ENCODE measurements at places on chromosomes 2 and 18. TPM values are rescaled to one million over a fixed set of nuclear protein-coding genes. Genes with fewer than 3 reads are reported as not detected.
A peak's percentile ranks its signal among the peaks of the same experiment; 100 is the strongest.

DNA sequence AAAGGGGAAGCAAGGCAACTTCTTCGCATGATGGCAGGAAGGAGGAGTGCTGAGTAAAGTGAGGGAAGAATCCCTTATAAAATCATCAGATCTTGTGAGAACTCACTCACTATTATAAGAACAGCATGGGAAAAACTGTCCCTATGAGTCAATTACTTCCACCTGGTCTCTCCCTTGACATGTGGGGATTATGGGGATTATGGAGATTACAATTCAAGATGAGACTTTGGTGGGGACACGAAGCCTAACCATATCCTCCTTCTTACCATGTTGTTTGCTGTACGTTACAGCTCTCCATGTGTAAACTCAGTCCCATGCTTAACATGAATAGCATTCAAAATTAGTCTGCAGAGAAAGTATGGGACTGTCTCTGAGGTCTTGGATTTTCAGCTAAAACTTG, 1096.8 kb upstream of the ACVR2A start:
- no peak for DNase-seq
- H3K4me3 ChIP-seq = no peak overlapping the region
- H3K4me1 ChIP-seq = no peaks in the 10 kb centered on the region
- no peak overlapping the region for H3K27ac ChIP-seq
- H3K36me3 ChIP-seq = no peaks in the 10 kb centered on the region

The TLX2 gene
- 0.12 TPM for total RNA-seq

The EVA1A gene
- total RNA-seq = not detected

DNA sequence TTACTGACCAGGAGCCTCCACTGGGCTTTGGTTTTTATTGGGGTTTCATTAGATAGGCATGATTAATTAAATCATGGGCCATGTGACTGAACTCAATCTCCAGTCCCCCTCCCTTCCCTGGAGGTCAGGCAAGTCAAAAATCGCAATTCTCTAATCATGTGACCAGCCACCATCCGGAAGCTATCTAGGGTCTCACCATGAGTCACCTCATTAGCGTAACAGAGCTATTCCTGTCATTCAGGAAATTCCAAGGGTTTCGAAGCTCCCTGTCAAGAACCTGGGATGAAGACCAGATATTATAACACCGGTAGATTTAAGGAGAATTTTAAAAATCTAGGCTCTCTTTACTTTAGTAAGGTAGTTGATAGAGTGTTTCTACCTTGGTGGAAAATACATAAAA, 180.3 kb upstream of the TCF4 start:
- no peak overlapping the region for H3K27ac ChIP-seq
- no peaks in the 10 kb centered on the region for H3K36me3 ChIP-seq
- no peak overlapping the region for H3K4me3 ChIP-seq
- DNase-seq = no peak

DNA sequence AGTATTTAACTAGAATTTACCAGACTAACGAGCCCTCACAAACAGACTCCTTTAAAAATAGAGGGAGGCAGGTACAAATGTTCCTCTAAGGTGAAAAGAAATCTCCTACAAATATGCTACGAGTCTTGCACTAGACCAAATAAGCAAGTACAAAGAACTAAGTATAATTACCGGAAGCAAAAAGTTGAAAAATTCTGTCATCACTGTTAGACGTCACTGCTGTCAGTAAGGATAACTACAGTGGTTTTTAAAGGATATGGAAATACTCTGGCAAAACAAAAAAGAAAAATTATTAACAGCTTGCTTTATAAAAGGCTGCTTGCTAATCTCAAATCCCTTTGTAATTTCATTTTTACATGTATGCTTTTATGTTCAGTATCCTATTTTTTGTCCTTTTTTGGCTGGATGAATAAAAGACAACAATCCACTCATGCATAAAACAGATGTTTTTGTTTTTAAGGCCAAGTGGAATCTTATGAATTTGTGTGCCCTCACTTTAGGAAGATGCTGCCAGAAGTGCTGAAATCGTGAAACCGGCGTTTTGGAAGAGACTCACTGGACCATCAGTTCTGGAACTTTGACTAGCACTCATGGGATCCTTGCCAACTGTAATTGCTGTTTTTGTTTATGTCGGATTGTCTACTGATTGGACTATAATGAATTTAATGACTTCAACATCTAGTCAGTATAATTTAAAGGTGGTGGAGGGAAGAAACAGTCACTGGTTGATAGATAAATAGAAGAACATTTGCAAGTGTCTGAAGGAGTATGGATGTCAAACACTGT, 6.7 kb downstream of the ZNF521 start:
- DNase-seq = no peak
- H3K36me3 ChIP-seq = no peaks in the 10 kb centered on the region
- H3K4me3 ChIP-seq = no peak overlapping the region
- peaks cover 50% of the 10 kb centered on the region for H3K27me3 ChIP-seq
- H3K27ac ChIP-seq = no peak overlapping the region

The RIF1 gene
- total RNA-seq = 83.7 TPM

GRCh38 chr2:215920244-215921100, 92.9 kb downstream of the MREG start:
- peaks cover 17% of the 10 kb centered on the region for H3K27me3 ChIP-seq
- H3K4me3 ChIP-seq = no peak overlapping the region
- H3K4me1 ChIP-seq = peaks cover 16% of the 10 kb centered on the region
- no peaks in the 10 kb centered on the region for H3K36me3 ChIP-seq
- no peak for DNase-seq

The CNDP1 gene
- 0.57 TPM for total RNA-seq

DNA sequence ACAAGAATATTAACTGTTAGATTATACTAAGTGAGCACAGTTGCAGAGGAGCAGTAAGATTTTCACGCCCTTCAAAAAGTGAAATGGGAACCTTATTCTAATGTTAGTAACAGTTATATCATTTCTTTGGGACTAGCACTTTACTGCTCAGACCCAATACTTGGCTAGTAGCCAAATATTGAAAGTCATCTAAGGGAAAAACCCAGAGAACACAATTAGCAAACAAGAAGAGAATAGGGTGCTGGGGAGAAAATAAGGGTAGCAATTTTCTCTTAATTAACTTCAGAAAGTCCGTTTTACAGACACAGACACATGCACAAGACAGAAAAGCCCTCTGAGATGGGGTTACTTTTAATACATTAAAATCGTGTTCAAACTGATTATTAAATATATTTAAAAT, 71.8 kb downstream of the ID2 start:
- no peaks in the 10 kb centered on the region for H3K4me1 ChIP-seq
- H3K27me3 ChIP-seq = no peaks in the 10 kb centered on the region
- no peak overlapping the region for H3K4me3 ChIP-seq
- no peak for DNase-seq

- DNase-seq = no peak
- H3K27me3 ChIP-seq = no peaks in the 10 kb centered on the region
- no peaks in the 10 kb centered on the region for H3K36me3 ChIP-seq
Observed at GRCh38 chr2:240724431-240724830, 32.8 kb downstream of the AQP12A start.

- H3K36me3 ChIP-seq = peaks cover 4% of the 10 kb centered on the region
- H3K27me3 ChIP-seq = no peaks in the 10 kb centered on the region
- no peak for DNase-seq
- no peak overlapping the region for H3K27ac ChIP-seq
- no peaks in the 10 kb centered on the region for H3K4me1 ChIP-seq
Observed at GRCh38 chr2:221434142-221434541, 138.0 kb downstream of the EPHA4 start.

The CYTIP gene
- total RNA-seq = 755 TPM

The SEH1L gene
- total RNA-seq = 67.2 TPM

DNA sequence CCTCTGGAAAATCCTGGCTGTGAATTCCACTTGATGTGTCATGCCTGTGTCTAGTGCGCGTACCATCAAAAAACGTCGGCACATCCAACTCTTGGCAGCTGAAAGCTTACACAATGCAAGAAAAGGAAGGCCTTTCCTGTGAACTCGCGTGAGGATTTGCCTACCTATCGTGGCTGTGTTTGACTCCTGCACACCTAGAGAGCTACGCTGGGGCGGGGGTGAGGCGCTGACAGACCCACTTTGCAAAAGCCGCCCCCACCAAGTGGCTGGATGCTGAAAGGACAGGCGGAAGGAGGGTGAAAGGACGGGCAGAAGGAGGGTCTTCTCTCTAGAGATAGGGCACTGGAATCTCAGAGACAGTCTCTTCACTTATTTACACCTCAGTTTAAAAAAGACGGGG, 270.1 kb downstream of the EIPR1 start:
- H3K4me3 ChIP-seq = no peak overlapping the region
- peaks cover 14% of the 10 kb centered on the region for H3K27me3 ChIP-seq
- no peaks in the 10 kb centered on the region for H3K4me1 ChIP-seq
- no peak overlapping the region for H3K27ac ChIP-seq
- no peak for DNase-seq

GRCh38 chr2:170968205-170969003, 39.4 kb downstream of the GORASP2 start:
- H3K36me3 ChIP-seq = peaks cover 12% of the 10 kb centered on the region
- no peak overlapping the region for H3K4me3 ChIP-seq
- no peak overlapping the region for H3K27ac ChIP-seq
- no peak for DNase-seq
- no peaks in the 10 kb centered on the region for H3K27me3 ChIP-seq

The SOWAHC gene
- total RNA-seq = 0.14 TPM

- no peak for DNase-seq
- H3K36me3 ChIP-seq = no peaks in the 10 kb centered on the region
- H3K27me3 ChIP-seq = no peaks in the 10 kb centered on the region
Observed at GRCh38 chr18:6877288-6877687, 147.8 kb downstream of the ARHGAP28 start.

DNA sequence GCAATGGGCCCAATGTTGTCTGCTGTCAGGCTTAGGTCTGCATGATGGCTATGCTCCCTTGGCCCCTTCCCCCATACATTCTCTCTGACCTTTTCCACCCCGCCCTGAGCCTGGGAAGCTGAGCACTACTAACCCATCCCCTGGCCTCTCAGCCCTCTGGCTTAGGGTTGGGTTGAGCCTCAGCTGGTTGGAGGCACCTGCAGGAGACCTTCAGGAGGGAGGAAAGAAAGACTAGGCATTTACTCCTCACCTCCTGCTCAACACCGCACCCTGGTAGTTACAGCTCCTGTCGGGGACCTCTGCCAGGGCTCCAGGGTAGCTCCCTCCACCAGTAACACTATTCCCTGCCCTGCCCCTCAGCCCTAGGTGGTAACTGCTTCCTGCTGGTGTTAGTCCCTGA, 80.5 kb downstream of the GALNT14 start:
- H3K4me1 ChIP-seq = peaks cover 10% of the 10 kb centered on the region
- DNase-seq = peak; percentile 41

Measured in natural killer cell treated with Interleukin-12 subunit alpha and Interleukin-12 subunit beta and Interleukin-15 and Interleukin-18, amount 100 ng/mL, for 72 hours (primary cell).